Mesothelial cell of epicardium (in vitro differentiated cells): ENCODE measurements at places on chromosomes 13 and 19.

GRCh38 chr19:15417699-15418098 is 1.1 kb downstream of the AKAP8L start:
- H3K36me3 ChIP-seq: peaks cover 15% of the 10 kb centered on the region
- peak overlapping the region; percentile 99 for H3K27ac ChIP-seq
- H3K4me1 ChIP-seq: peaks cover 31% of the 10 kb centered on the region
- H3K27me3 ChIP-seq: no peaks in the 10 kb centered on the region
- peak overlapping the region; percentile 99 for H3K4me3 ChIP-seq

GRCh38 chr13:47233734-47234133 is 336.9 kb upstream of the HTR2A start:
- H3K27ac ChIP-seq: no peak overlapping the region
- H3K27me3 ChIP-seq: no peaks in the 10 kb centered on the region
- no peaks in the 10 kb centered on the region for H3K36me3 ChIP-seq
- no peak for DNase-seq
- no peak overlapping the region for H3K4me3 ChIP-seq
- H3K4me1 ChIP-seq: no peaks in the 10 kb centered on the region

DNA sequence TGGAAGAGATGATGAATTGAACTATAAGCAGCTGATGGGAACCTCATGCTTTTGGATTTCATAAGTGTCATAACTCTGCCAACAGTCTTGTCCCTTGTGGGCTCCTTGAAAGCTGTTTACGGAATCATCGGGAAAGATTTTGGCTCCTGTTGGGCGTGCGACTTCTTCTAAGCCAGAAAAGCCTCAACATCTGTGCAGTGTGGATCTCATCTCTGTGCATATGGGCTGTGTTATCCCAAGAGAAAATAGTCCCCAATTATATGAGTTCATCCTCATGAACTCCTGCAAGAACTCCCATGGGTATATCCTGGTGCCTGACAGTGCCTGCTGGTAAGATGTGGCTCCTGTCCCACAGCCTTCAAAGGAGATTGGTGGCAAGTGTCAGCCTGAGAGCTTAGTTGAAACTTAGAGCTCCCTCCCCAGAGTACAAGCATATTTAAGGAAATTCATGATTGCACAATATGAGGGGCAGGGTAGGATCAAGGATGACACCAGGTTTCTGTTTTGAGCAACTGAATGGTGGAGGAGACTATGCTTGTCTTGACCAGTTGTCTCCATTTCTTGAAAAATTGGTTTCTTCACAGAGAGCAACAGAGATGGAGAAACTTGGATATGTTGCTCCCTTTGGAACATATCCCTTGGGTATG is 243.5 kb downstream of the ITGBL1 start:
- H3K4me1 ChIP-seq: no peaks in the 10 kb centered on the region
- peaks cover 20% of the 10 kb centered on the region for H3K27me3 ChIP-seq
- H3K36me3 ChIP-seq: no peaks in the 10 kb centered on the region
- DNase-seq: no peak

DNA sequence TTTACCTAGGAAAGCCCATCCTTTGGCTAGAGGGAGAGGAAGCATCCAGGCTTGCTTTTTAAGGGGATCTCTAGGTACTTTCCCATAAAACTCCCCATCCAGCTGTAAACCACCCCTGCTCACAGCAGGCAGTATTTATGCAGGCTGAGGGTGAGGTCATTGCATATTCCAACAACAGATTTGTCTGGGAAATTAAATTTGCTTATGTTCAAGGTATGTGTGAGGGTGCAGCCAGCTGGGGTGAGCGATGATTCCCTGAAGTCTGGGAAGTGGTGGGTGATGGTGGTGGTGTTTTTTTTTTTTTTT is 96.3 kb upstream of the C1QTNF9B start:
- H3K27ac ChIP-seq: no peak overlapping the region
- H3K4me3 ChIP-seq: no peak overlapping the region
- H3K36me3 ChIP-seq: peaks cover 2% of the 10 kb centered on the region
- H3K27me3 ChIP-seq: no peaks in the 10 kb centered on the region

DNA sequence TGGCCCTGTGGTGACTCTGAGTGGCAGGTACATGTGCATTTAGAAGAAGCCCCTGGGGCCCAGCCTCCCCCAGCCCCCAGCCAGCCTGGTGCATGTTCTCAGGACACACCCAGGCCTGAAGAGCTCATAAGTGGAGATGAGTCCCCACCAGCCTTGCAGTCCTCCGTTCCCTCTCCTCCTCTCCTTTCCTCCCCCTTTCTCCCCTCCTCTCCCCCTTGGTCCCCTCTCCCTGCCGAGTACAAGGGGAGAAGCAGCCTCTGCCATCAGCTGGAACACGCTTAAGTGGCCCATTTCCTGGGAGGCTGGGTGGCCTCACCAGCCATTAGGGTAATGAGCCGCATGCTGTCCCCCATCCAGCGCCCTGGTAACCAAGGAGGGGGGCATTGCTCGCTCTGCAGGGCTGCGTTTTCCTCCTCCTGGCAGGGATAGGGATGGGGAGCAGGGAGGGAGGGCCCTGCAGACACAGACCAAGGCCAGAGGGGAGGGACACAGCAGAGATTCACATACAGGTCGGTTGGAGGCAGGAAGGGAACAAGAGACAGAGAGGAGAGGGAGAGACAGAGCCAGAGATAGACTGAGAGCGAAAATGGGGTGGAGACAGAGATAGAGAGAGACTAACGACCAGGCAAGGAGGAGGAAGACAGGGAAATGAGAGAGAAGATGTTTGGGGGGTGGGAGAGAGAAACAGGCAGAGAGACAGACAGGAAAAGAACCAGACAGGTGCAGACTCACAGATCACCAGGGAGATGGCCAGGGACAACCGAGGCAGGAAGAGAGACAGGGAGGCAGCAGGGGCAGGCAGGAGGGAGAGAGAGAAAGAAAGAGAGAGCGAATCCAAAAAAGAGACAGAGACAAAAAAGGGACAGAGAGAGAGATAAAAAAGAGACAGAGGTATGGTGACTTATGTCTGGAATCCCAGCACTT is 19.3 kb upstream of the DPP9 start:
- no peaks in the 10 kb centered on the region for H3K36me3 ChIP-seq
- H3K4me1 ChIP-seq: peaks cover 12% of the 10 kb centered on the region
- H3K27ac ChIP-seq: no peak overlapping the region
- H3K4me3 ChIP-seq: no peak overlapping the region
- peaks cover 37% of the 10 kb centered on the region for H3K27me3 ChIP-seq

GRCh38 chr13:48222358-48223301 is 10.4 kb upstream of the ITM2B start:
- no peaks in the 10 kb centered on the region for H3K36me3 ChIP-seq
- no peaks in the 10 kb centered on the region for H3K27me3 ChIP-seq
- H3K4me3 ChIP-seq: peak overlapping the region; percentile 18
- no peak for DNase-seq
- H3K27ac ChIP-seq: peak overlapping the region; percentile 85

GRCh38 chr19:58274771-58275201 is 4.0 kb upstream of the ZNF8 start:
- H3K27me3 ChIP-seq: no peaks in the 10 kb centered on the region
- DNase-seq: no peak
- no peak overlapping the region for H3K27ac ChIP-seq
- peaks cover 65% of the 10 kb centered on the region for H3K36me3 ChIP-seq

GRCh38 chr19:12733369-12734214 is 892 bp downstream of the TRIR start:
- H3K4me3 ChIP-seq: peak overlapping the region; percentile 89
- no peaks in the 10 kb centered on the region for H3K27me3 ChIP-seq
- peaks cover 30% of the 10 kb centered on the region for H3K4me1 ChIP-seq
- DNase-seq: no peak
- H3K27ac ChIP-seq: peak overlapping the region; percentile 95
- peaks cover 15% of the 10 kb centered on the region for H3K36me3 ChIP-seq

DNA sequence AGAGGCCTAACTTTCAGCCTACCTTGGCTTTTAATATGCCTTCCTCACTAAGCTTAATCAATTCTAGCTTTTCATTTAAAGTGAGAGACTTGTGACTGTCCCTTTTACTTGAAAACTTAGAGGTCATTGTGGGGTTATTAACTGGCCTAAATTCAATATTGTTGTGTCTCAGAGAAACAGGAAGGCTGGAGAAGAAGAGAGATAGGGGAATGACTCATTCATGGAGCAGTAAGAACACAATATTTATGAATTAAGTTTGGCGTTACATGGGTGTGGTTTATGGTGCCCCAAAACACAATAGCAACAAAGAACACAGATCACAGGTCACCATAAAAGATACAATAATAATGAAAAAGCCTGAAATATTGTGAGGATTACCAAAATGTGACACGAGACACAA is 612.1 kb downstream of the TBC1D4 start:
- H3K27me3 ChIP-seq: no peaks in the 10 kb centered on the region
- no peak for DNase-seq
- H3K4me3 ChIP-seq: no peak overlapping the region
- no peak overlapping the region for H3K27ac ChIP-seq
- peaks cover 9% of the 10 kb centered on the region for H3K4me1 ChIP-seq

DNA sequence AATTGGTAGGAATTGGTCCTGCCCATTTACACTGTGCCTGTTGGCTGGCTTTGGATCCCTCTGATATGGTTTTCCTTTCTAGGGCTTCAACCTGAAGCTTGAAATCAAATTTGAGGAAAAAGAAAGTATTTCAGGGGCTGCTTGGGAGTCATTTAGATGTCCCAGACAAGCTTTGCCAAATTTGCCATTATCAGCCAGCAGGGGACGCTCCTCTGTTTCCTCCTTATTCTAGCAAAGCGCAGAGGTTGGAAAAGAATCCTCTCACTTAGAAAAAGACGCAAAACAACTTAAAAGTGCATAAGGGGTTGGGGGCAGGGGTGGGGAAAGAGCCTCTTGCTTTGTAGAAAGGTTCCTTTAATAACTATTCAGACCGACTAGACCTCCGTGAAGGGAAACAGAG is 1211.1 kb upstream of the PCDH20 start:
- H3K27me3 ChIP-seq: no peaks in the 10 kb centered on the region
- H3K4me1 ChIP-seq: peaks cover 4% of the 10 kb centered on the region
- no peak for DNase-seq
- no peak overlapping the region for H3K4me3 ChIP-seq
- H3K27ac ChIP-seq: no peak overlapping the region

- H3K27ac ChIP-seq: no peak overlapping the region
- peaks cover 42% of the 10 kb centered on the region for H3K4me1 ChIP-seq
- no peak overlapping the region for H3K4me3 ChIP-seq
- H3K36me3 ChIP-seq: no peaks in the 10 kb centered on the region
- peaks cover under 1% of the 10 kb centered on the region for H3K27me3 ChIP-seq
These were observed 7.5 kb upstream of the GJA3 start for GRCh38 chr13:20168396-20168795.

DNA sequence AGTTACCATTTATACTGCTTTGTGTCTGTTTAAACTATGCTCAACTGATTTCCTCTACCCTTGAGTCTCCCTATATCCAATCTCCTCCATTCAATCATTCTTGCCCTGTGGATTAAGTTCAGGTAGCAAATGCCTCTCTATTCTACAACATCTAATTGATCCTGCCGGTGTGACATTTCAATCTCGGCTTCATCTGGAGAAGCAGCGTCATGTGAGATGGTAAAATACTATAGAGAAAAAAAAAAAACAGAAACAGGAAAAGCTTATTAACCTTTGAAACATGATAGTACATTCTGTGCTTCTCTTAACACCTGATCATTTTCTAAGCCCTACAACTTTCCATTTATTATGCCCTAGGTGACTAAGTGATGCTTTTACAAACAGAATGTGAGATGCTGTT is 89.4 kb downstream of the KCTD12 start:
- DNase-seq: no peak
- peaks cover 13% of the 10 kb centered on the region for H3K4me1 ChIP-seq
- no peak overlapping the region for H3K4me3 ChIP-seq
- no peak overlapping the region for H3K27ac ChIP-seq
- no peaks in the 10 kb centered on the region for H3K27me3 ChIP-seq

GRCh38 chr13:65746406-65746921 is 1483.7 kb downstream of the PCDH9 start:
- no peaks in the 10 kb centered on the region for H3K4me1 ChIP-seq
- DNase-seq: no peak
- no peaks in the 10 kb centered on the region for H3K27me3 ChIP-seq
- H3K4me3 ChIP-seq: no peak overlapping the region

DNA sequence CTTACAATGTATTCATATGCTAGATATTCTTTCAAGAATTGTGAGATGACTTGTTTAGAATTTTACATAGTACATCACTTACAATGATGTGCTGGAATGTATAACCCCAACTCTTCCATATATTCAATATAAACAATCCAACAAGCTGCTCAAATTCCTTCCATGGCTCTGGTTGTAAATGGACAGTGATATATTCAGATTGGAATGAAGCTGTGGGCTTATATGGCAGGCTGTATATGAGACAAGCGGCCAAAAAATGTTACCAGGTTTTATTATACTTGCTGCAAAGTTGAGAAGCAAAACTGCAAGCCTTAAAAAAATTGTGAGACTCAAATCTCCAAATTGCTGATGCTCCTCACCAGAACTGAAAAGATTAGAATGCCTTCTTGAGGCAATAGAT is 83.6 kb upstream of the KLF12 start:
- no peaks in the 10 kb centered on the region for H3K36me3 ChIP-seq
- no peak overlapping the region for H3K27ac ChIP-seq
- peaks cover 8% of the 10 kb centered on the region for H3K4me1 ChIP-seq
- no peak overlapping the region for H3K4me3 ChIP-seq
- no peaks in the 10 kb centered on the region for H3K27me3 ChIP-seq
- DNase-seq: no peak

DNA sequence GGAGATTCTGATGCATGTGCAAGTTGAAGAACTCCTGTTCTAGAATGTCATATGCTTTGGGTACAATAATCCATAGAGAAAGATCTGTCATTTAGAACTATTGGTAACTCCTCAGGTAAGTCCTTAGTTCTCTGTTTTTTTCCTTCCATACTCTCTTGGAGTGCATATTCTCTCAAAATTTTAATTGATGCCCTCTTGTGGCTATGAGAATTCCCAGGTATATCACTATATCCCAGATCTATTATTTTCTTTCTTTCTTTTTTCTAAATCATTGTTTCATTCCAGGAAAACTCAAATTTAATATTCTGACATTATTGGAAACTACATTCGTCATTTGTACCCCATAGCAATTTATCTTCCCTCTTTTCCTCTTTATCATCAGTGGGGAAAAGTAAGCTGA is 485.4 kb downstream of the KLF5 start:
- H3K4me3 ChIP-seq: no peak overlapping the region
- no peak for DNase-seq
- H3K36me3 ChIP-seq: no peaks in the 10 kb centered on the region
- H3K4me1 ChIP-seq: peaks cover 2% of the 10 kb centered on the region

- peaks cover 15% of the 10 kb centered on the region for H3K36me3 ChIP-seq
- H3K27me3 ChIP-seq: no peaks in the 10 kb centered on the region
- peaks cover 38% of the 10 kb centered on the region for H3K4me1 ChIP-seq
- DNase-seq: no peak
- peak overlapping the region; percentile 79 for H3K4me3 ChIP-seq
- peak overlapping the region; percentile 36 for H3K27ac ChIP-seq
These were observed 3.6 kb downstream of the CDC42EP5 start for GRCh38 chr19:54469496-54469934.

DNA sequence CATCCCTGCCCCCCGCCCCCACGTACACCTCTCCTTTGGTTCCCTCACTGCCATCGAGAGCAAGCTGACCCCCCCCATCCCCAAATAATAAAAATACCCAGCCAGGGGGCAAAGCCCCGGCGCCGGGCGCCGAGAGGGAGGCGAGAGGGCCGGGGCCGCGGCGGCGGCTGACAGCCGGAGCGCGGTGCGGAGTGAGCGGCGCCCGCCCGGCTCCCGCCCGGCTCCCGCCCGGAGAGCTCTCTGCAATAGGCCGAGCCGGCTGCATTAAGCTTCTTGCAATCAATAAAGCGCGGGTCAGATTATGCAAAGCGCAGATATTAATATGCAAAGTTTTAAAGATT is 40.9 kb downstream of the DEDD2 start:
- H3K27me3 ChIP-seq: peaks cover 50% of the 10 kb centered on the region
- H3K4me1 ChIP-seq: peaks cover 5% of the 10 kb centered on the region
- H3K36me3 ChIP-seq: no peaks in the 10 kb centered on the region
- H3K27ac ChIP-seq: no peak overlapping the region
- DNase-seq: no peak

GRCh38 chr13:62320129-62321108 is 904.8 kb upstream of the PCDH20 start:
- no peaks in the 10 kb centered on the region for H3K27me3 ChIP-seq
- H3K36me3 ChIP-seq: no peaks in the 10 kb centered on the region
- no peak overlapping the region for H3K4me3 ChIP-seq
